Dermis microvascular lymphatic vessel endothelial cell (primary cell): ENCODE measurements at places on chromosomes 6 and 20.

DNA sequence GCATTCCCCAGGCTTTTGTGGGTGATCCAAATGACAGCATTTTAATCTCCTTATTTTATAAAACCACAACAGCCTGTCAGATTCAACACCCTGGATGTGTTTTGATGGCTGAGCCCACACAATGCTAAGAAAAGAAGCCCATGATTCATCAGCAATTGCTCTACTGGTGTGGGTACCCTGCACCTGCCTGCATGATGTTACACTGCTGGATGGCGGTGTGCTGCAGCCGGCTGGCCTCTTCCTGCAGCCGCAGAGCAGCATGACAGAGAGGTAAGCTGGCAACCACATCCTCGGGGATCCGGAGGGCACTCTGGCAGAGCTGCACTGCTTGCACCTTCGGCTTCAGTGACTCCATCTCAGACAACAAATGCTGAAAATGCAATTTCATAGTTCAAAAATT is 327.5 kb downstream of the SYNE1 start:
- no peak for DNase-seq

DNA sequence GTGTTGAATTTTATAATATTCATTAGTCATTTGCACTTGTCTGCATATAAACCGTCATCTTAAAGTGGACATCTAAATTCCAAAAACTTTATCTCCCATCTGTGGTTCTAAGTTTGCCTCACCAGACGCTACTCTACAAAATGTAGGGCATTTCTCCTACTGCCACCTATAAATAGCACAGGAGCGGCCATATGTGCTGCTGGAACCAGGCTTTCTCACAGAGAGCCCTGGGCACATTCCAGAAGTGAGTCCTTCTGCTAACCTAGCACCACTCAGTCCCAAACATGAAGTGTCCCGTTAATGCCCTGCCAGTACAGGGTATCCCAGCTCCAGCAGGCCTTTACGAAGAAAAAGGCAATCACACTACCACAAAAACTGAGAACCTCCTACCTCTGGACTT is 153.7 kb downstream of the TMEM242 start:
- no peak for DNase-seq

DNA sequence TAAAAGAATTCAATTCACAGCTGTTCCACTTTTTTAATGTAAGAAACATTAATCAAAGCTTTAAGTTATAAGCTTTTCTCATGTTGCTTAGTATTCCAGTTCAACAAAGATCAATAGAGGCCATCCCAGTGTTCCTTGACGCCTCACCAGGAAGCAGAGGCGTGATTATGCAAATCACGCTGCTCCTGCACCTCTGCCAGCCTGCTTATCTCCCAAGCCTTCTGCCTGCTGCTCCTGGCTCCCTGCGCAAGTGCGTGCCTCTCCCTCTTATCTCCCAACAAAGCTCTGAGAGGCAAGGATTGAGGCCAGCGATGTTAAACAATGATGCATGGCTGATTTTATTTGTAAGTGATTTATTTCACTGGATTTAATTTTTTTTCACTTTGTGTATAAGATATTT is 42.8 kb downstream of the INSM1 start:
- no peak for DNase-seq

- DNase-seq = no peak
Observed at GRCh38 chr6:125913145-125913544, 43.4 kb upstream of the HINT3 start.

GRCh38 chr6:89272596-89272995 is 42.5 kb downstream of the GABRR2 start:
- DNase-seq = no peak

GRCh38 chr20:18263723-18264122 is 24.6 kb upstream of the ZNF133 start:
- no peak for DNase-seq

DNA sequence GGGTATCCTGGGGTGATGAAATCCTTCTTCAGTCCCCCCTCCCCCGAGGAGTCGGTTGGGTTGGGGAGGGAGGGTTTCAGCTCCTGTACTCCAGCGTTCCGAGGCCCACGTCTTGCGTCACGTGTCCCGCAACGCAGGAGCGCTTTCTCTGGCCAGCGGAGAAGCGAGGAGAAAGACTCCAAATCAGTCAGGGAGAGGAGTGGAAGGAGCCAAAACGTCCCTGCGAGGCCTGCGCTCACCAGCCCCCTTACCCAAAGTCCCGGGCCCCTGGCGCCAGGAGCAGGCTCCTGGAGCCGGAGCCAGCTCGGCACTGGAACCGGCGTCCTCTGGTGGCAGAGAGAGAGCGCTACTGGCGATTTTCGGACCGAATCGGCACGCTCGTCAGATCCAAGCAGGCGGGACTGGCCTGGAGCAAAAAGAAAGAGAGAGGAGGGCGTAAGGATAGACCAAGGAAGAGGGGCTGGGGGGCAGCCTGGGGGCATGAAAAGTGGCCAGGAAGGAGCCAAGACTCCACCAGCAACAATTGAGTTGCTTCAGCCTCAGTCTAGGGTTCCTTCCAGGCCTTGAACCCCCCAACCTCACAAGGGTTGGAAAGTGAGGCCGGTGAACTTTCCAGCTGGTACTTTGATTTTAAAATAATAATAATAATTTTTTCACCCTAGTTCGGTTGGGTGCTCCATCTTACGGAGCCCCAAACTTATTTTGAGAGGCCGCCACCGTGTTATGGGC is at the start of gene GNAS:
Gene GNAS (plus strand): TSS at position 174 of the 729 bp plus-strand sequence.
- DNase-seq = peak; percentile 56

DNA sequence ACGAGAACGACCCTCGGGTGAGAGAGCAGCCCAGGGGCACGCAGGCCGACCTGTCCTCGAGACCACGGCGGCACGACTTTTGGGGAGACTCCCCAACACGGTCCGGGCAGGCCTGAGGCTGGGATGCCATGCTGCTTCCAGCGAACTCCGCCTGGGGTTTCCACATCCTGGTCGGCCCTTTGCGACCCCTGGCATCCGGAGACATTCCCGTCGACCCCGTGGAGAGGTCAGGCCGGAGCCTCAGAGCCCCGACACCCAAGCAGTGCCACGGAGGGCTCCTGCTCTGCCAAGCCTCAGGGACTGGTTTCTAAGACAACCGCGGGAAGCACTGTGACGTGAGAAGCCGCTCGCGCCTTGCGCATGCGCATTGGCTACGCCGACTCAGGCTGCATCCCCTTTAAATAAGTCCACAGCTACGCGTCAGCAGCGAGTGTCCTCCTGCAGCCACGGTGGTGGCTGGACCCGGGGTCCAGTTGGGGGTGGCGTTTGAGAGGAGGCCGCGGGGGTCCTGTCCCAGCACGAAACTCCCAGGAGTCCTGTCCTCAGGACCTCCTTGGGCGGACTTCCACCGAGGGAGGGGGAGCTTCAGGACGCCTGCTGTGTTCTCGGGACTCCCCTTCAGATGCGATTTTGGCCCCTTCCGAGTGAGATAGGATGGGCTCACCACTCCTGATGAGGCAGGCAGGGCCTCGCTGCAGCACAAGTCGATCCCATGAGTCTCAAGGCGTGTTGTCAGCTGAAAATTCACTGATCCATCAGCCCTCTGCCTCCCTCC is 1089.3 kb upstream of the DEFB115 start:
- no peak for DNase-seq

DNA sequence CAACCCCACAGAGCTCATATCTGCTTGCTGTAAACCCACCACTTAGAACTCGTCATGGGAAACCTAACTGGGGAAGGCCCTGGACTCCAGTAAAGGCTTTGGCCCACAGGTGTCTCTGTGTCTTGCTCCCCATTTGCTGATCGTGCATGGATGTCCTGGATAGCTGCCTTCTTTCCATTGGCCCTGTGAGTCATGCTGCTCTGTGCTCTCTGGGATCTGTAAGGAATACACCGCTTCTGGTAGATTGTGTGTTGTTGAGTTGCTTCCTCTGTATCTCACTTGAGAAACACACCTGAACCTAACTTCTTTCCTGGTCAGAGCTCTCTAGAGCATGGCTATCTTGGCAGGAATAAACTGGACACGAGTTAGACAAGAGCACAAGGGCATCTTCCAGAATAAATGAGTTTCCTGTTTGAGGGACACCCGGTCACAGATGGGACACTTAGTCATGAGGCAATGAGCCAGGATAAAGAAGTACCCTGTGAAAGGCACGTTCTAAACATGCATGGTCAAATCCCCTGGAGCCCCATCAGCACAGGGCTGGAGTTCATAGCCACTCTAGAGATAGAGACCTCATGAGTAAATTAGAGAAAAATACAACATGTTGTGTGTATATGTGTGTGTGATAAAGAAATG is 99.6 kb upstream of the TMEM170B start:
- DNase-seq = peak; percentile 95

GRCh38 chr6:159982731-159983506 is 14.0 kb downstream of the IGF2R start:
- peak; percentile 59 for DNase-seq

GRCh38 chr6:160667639-160668481 is 3.8 kb upstream of the LPA start:
- no peak for DNase-seq

DNA sequence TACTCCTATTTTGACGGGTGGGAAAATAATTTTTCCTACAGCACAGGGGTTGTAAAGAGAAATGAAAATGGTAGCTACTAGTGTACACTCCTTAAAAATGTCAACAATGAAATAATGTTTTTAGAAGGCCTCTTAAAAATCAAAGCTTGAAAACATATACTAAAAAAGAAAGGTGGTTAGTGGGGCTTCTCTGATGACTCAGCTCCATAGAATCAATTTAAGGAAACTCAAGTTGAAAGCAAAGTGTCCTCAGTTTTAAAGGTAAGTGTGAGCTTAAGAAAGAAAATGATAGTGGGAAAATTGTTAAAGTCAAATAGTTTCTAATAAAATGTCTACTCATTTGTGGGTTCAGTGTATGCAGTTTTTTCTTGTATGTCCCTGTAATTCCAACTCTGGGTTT is 58.2 kb downstream of the ADGRB3 start:
- no peak for DNase-seq

- DNase-seq = no peak
Observed at GRCh38 chr20:50663095-50663821, 28.1 kb downstream of the RIPOR3 start.

DNA sequence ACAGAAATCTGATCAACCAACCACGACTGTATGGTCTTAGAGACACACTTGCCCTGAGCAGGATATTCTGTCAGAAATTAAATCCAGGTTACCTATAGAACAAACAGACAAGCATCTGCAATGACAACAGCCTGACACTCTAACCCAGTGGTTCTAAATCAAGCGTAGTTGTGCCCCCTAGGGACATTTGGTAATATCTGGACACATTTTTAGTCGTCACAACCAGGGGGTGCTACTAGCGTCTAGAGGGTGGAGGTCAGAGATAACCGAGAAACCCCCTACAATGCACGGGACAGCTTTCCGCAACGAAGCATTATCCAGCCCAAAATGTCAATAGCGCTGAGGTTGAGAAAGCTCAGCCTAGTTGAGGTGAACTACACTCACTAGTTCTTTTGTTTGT is 32.3 kb downstream of the ID4 start:
- no peak for DNase-seq

DNA sequence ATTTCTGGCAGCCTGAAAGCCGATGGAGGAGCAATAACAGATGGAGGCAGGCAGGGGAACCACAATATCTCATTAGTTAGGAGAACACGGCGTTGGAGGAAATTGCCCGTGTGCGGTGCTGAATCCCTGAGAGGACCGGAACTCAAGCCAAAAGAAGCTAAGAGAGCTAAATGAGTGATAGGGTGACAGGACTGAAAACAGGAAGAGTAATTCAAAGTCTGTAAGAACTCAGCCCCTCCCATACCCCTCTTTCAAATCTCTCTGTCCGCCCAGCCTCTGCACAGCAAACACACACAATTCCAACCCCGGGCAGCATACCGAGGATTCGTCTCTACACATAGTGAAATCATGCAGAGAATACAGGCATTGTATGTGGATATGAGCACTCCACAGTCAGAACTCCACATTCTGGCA is 2.6 kb upstream of the IPCEF1 start:
- no peak for DNase-seq

DNA sequence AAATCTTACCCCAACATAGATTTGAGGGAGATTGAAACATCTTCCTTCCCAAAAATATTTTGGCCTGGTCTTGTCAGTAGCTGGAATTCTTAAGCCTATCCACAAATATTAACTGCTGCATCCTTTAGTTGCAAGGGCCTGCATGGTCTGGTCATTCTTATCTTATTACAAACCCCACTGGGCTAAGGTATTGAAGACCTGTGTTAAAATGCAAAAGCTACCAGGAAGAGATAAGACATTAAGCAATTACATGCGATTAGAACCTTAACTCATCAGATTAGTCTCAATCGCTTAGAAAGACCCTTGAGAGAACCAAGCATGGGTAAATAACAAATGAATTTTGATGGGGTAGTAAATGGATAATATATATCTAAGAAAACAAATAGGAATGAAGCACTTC is 426.6 kb downstream of the FRK start:
- no peak for DNase-seq

- DNase-seq = no peak
Observed at GRCh38 chr6:112144145-112144926, 56.9 kb downstream of the FAM229B start.

DNA sequence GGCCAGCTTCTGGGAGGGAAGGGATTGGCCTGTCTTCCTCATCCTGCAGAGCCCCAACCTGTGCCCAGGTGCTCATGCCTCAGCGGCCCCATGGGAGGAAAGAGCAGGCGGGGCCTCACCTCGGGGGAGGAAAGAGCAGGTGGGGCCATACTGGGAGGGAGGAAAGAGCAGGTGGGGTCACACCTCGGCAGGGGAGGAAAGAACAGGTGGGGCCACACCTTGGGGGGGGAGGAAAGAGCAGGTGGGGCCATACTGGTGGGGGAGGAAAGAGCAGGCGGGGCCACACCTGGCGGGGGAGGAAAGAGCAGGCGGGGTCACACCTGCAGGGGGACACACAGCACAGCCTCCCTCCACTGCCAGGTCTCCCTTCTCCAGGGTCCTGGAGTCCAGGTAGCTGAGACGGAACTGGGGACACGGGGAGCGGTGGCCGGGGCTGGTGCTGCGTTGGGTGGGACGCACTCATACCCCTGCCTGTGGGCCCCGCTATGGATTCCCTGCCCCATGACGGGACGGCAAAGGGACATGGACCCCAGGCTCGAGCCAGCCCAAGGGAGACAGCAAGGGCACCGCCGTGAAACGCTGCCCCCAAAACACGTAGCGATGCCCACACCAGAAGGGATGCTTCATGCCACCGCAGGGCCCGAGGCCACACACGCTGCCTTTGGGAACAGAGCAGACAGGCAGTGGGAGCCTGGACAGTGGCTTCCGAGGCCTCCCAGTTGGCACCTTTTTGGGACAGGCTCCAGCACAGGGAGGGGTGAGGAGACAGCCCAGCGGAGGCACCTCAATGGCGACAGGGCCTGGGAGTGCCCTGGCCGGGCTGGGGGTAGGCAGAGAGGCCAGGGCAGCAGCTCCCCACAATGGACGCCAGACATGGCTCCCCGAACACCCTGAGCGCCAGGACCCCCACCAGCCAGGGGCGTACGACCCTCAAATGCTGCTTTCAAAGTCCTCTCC is 43.3 kb upstream of the CHRNA4 start:
- DNase-seq = no peak

DNA sequence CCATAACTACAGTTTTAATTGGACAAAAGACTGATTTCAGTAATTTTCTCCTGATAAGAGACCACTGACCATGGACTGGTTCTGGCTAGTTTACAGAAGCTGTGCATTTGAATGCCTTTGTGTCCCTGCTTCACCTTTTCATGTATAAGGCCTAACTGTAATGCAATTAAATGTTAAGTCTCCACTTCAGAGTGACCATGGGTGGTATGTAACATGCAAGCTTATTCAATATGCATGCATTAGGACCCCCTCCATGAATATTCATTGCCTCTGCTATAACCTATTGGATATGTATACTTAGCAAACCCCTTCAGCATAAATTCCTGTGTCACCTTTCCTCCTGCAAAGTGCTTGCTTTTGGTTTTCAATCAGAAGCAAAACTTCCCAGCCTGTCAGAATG is 2.2 kb downstream of the UBD start:
- DNase-seq = no peak

GRCh38 chr20:36574366-36575135 is 1.2 kb downstream of the TGIF2 start:
- peak; percentile 69 for DNase-seq
